ENCODE measurements at places on chromosomes 5 and 9.
A peak's percentile ranks its signal among the peaks of the same experiment; 100 is the strongest.

- no peak for DNase-seq
Measured at GRCh38 chr5:76695346-76695745, 20.6 kb upstream of the F2R start.

DNA sequence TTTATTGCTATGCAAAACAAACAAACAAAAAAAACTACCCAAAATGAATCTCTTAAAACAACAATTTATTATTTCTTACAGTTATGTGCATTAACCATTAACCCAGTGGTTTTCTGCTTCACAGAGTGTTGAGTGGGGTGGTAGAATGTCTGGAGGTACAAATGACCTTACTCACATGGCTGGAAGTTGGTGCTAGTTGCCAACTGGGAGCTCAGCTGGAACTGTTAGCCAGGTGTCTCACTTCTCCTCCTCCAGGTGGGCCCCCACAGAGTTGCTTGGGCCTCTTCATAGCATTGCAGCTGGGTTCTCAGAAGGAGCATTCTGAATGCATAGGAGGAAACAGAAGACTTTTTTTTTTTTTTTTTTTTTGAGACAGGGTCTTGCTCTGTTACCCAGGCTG is 10.5 kb upstream of the B4GALT1 start:
- DNase-seq = no peak

DNA sequence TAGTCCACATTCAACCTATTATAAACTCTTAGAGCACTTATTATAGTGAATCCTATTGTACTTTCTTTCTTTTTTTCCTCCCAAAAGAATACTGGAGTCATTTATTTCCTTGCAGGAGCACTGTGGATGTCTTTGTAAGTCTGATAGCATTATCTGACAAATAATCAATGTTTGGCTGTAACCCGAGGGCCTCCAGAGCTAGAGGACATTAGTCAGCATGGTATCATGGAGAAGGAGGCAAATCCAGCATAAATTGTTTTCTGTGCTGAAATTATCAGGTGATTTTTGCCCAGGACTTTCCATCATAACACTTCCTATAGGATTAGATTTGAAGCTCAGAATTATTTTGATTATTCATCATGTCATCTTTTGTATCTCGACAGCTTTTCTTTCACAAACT is 551.0 kb downstream of the ZNF608 start:
- DNase-seq = no peak

DNA sequence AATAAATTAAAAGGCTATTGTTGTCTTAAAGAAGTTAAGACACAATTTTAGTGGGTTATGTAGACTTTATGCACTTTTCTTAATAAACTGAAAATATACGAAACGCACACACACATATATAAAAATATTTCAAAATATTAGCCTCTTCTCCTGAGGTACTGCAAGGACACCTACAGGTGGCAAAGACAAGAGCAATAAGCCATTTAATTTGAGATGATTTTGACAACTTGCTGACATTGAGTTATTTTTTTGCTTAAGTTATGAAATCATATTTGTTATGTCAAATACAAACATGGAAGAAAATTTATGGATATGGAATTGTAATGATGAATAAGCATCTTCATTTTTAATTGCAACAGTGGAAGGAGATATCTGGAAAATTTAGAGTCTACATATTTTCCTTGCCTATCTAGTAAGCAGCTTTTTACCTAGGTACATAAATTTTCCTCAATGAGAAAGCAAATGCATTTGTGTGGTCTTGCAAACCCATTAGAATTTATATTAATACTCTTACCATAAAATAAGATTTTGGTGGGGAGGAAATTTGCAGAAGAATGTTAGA is 301.6 kb downstream of the ISL1 start:
- DNase-seq = no peak

GRCh38 chr9:18707061-18707461 is 233.1 kb downstream of the ADAMTSL1 start:
- no peak for DNase-seq

- DNase-seq = no peak
Measured at GRCh38 chr9:107161338-107161737, 121.7 kb upstream of the RAD23B start.

GRCh38 chr9:6788162-6789016 is 30.6 kb downstream of the KDM4C start:
- DNase-seq = no peak

GRCh38 chr5:2382776-2383697 is 368.4 kb downstream of the IRX2 start:
- no peak for DNase-seq

GRCh38 chr5:56026863-56027300 is 32.1 kb upstream of the IL6ST start:
- no peak for DNase-seq

- no peak for DNase-seq
Measured at GRCh38 chr9:93911136-93911745, 43.9 kb downstream of the BARX1 start.

DNA sequence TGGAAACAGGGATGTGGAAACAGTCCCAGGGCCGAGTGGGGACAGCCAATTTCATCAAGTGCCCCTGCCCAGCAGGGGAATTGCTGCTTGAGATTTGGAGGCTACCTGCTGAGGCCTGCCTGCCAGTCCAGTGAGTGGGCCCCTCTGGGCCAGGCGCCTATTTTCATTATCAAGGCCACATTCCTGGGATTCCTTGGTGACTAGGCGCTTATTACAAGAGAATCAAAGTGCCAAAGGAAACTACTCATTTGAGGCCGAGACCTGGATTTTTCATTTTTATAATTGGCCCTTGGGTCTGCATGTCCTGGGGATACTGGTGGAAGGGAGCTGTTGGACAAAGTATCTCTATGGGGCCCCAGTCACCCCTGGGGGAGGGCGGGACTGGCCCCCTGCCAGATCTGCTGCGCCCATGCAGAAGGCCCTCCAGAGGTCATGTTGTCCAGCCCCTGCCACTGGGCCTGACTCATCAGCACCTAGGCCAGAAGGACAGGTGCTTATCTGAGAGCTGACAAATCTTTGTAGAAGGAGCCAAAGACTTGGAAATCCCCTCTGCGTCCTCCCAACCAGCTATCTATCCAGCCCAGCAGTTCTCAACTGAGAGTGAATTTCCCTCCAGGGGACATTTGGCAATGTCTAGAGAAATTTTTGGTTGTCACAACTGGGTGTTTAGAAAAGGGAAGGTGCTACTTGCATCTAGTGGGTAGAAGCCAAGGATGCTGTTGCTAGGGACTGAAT is 45.6 kb downstream of the FOXI1 start:
- peak; percentile 45 for DNase-seq

DNA sequence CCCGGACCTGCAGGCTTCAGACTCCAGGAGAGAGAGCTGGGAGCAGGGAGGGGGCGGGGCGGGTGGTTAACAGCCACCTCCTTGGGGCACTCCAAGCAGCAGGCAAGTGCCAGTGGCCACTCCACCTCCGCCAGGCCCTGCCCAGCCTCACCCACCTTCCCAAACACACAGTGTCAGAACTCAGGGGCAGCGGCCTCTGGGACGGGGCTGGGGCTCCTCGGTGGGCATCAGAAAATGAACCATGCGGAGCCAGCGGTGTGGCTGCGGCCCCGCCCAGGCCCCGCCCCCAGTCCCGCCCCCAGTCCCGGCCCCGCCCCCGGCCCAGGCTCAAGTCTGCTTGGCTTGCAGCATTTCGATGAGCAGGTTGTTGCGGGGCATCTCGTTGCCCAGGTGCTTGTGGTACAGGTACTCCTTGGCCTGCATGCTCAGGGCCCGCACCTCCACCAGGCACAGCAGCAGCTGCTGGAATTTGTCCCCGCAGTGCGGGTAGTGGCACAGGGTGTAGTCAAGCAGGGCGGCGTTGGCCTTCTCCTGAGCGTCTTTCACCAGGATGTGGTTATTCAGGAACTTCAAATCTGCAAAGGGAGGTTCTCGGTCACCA is 24.7 kb downstream of the NR5A1 start:
- DNase-seq = no peak

DNA sequence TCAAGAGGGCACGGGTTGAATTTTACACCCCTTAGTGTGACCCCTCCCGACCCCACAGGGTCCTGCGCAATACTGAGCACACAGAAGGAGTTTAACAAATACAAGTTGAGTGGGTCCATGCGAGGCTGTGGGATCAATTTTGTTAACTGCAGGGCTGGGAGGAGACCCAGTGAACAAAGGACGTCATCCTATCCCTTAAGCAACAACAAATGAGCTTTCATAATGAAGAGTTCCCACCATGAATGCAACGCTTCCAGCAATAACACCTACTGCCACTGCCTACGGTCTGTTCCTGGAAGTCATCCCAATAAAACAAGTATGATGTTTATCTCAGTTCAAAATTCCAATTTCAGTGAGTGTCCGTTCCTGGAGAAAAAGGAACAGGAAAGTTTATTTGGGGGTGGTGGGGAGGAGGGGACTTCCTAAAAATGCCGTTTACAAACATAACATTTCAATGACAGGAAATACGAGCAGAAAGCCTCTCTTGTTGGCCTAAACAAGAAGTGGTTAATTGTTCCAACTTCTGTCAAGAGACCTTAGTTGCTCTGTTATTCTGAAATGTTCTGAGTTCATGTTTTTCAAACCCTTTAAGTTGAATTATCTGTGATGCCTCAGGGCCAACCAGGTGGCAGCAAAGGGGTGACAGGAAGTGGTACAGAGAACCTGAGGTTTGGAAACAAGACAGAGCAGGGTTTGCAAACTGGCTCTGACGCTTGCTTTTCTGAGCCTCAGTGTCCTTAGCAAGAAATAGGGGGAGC is 65.8 kb upstream of the PLPP6 start:
- DNase-seq = no peak

DNA sequence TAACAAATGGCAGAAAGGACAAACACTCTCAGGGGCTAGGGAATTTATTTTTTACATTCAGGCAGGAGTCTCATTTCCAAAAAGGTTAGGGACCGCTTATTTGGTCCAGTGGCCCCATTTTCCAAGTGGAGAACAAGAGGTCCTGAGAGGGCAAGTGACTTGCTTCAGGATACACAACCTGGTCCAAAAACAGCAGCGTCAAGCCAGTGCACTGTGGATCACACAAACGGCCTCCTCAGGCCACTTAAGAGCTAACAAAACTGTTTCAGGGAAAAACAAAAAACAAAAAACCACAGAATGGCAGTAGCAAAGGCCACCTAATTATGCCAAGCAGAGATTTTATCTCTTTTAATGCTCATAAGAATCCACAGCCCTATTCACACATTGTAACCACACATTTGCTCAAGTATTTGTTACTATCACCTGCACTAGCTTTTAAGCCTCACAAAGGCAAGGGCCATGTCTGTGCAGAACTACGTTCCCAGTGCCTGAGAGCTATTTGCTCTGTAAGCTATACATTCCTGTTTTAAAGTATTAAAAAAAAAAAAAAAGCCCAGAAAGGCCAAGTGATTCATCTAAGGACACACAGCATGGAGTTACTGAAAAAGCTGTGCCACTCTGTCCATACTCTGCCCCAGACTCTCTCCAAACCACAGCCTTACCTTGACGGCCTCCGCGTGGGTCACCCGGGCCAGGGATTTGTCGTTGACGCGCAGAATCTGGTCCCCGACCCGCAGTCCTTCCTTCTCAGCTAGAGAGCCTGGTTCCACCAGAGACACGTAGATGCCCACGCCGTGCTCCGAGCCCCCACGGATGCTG is 1.5 kb downstream of the WHRN start:
- DNase-seq = no peak

DNA sequence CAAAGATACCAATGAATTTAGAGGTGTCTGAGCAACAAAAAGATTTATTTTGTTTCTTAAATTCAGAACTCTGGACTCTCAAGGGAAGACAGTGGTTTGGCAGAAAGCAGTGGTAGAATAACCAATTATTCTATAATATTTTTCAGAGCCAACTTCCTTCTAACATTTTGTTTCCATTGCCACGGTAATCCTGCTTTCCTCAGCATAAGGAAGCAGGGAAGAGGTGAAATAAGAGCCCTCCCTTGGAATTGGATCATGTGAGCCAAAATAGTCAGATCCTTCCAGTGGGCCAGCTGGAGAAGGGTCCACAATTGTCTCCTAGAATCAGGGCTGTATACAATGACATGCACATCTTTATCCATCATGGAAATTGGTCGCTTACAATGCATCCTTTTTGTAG is 130.0 kb upstream of the MAP1B start:
- no peak for DNase-seq

DNA sequence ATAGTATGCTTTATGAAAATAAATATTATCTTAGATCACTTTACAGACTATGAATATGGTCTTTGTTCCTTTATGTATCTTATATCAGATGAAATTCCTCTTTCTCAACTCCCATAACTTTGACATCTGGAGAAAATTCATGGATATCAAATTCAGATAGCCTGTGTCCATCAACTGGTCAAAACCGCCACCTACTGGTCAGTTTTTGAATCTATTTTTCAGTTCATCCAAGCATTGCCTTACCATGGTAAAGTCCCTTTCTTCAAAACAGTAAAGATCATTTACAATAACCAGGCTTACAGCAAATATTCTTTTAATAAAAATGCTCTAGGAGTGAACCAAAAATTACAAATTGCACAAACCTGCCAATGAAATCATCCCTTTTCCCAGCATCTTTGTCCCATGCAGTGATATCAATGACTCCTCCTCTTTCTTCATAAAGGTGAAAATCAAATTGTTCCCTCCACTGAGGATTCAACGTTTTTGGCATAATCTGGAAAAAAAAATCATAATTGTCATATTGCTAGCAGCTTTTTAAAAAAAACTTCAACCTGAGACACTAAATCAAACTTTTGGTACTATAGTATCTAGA is 290.5 kb downstream of the SLF1 start:
- peak; percentile 17 for DNase-seq

DNA sequence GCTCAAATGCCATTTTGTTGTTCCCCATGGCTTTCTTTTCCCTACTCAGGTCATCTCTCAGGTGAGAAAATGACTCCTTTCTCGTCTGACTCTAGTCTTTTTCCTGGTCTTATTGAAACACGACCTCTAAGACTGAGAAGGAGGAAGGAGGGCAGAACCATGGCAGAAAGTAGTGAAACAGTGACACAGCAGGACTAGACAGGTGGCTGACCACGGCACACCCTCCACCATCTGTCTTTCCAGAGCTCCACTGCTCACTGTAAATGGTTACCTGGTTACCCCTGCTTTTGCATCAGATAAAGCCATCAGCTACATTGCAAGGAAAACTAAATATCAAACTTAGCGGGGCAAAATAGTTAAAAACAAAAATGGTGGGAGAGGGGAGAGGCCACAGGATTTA is 30.9 kb downstream of the NR4A3 start:
- no peak for DNase-seq

DNA sequence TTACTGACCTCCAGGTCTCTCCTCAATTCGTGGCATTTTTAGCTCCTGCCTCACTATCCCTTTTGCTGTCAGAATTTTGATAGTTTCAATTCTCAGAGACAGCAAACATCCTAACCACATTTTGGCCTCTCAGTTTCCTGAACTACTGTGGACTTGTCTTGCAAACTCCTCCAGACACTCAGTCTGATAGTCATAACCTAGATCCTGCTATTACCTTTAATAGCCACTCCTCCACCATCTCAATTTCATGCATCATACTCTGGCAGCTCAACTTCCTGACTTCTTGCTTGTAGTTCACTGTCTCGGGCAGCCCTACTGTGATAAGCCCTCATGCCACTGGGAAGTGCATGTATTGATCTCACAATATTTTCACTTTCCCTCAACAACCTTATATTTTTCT is 481.8 kb upstream of the CDH18 start:
- no peak for DNase-seq

DNA sequence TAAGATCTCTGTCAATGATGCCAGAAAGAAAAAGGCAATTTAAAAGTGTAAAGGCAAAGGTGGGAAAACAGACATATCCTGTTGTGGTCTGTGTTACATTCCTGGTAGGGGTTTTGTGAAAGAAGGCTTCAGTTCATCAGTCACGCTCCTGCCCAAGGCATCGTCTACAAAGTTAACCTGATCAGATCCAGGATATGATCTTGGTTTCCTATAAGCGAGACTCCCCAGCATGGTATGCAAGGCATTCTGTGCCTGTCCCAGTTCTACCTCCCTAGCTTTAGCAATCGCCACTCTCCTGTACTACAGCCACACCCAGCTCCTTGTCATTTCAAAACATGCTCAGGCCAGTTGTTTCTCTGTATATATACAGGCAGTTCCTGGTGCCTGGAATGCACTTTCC is 58.0 kb upstream of the PTPN3 start:
- DNase-seq = no peak

Measured in right lung (tissue), 10 donors.